Posterior vena cava (tissue), 2 donors: ENCODE measurements at places on chromosomes 3 and 15. TPM values are rescaled to one million over a fixed set of nuclear protein-coding genes. Genes with fewer than 3 reads are reported as not detected.

The CYP11A1 gene
- 1.2 TPM for total RNA-seq

The AKAP13 gene
- total RNA-seq: 214 TPM

The ERICH6 gene
- not detected for total RNA-seq

The FAM81A gene
- 0.90 TPM for total RNA-seq

The SLC7A14 gene
- total RNA-seq: not detected

The UBXN7 gene
- total RNA-seq: 42.8 TPM

The VWA5B2 gene
- total RNA-seq: 0.38 TPM

The MYD88 gene
- 24.7 TPM for total RNA-seq
